ENCODE measurements at places on chromosomes 2 and 18.
A peak's percentile ranks its signal among the peaks of the same experiment; 100 is the strongest.

- DNase-seq, result peak; percentile 70
Observed at GRCh38 chr2:184041077-184041476, 557.3 kb upstream of the ZNF804A start.

GRCh38 chr2:206084439-206084869 is 1.5 kb downstream of the INO80D start:
- no peak for DNase-seq

GRCh38 chr2:189291460-189291859 is 111.9 kb upstream of the COL5A2 start:
- no peak for DNase-seq

DNA sequence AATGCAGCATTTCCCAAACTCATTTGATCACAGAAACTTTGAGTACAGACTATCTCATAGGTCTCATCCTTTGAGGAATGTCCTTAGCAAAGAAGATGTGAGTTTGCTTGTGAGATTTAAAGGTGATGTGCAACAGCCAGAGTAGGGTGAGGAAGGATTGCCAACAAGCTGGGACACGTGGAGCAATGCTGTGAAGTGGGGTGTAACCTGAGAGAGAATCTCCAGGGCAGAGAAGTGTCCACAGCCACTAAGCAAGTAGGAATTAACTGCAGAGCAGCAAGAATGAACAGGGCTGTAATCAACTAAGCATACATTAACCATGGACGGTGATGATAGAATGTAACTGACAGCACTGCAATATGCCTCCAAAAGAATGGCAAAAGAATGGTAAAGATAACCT is 469.9 kb upstream of the NRP2 start:
- DNase-seq, result no peak

DNA sequence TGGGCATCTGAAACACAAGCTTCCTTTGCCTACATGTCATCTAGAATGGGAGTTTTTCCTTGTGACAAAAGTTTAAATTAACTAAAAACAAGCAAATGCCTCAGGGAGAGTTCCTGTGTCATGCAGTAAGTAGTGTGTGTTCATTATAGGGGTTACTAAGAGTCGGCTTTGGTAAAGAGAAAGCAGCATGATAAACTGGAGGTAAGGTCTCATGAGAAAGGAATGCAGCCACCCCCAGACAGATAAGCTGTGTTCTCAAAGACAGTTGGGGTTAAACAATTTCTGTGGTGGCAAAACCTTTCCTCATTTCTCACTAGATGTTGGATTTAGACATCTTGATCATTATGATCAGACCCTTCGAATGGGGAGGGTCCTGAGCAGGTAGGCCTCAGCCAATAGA is 129.7 kb downstream of the MAP4K4 start:
- peak; percentile 83 for DNase-seq

GRCh38 chr2:1748176-1748740 is 3.9 kb upstream of the PXDN start:
- no peak for DNase-seq

- DNase-seq, result no peak
Observed at GRCh38 chr2:58800881-58801280, 559.8 kb upstream of the FANCL start.

- no peak for DNase-seq
Observed at GRCh38 chr2:10810202-10811161, 2.1 kb downstream of the PDIA6 start.

- no peak for DNase-seq
Observed at GRCh38 chr2:217108086-217108485, 248.2 kb upstream of the TNP1 start.

DNA sequence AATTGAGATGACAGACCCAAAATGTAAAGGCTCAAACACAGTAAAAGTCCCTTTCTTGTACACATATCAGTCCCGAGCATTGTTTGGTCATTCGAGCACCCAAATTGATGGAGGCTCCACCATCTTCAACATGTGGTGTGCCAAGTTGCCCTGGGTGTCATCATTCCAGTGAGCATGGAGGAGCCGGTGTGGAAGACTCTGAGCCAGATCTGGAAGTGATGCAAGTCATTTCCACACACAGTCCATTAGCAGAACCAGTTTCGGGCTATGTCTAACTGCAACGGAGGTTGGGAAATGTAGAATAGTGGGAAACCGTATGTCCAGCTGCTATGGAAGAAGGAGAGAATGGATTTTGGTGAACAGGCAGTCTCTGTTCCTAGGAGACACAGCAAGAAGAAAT is 40.9 kb upstream of the BZW1 start:
- DNase-seq, result no peak

DNA sequence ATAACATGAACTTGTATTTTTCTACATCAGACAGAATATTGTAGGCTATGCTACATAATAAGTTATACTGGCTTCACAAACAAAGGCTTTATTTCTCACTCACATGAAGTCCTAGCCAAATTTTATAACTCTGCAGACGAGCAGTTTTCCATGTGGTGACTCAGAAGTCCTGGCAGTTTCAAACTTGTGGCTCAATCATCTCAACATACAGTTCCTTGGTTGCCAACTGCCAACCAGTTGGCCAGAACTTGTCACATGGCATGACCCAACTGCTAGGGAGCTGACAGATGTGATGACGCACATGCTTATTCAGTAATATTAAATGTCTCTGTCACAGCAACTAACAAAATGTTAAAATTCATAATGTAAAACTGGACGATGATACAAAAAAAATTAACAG is 63.8 kb upstream of the ZC3H15 start:
- DNase-seq, result peak; percentile 36

DNA sequence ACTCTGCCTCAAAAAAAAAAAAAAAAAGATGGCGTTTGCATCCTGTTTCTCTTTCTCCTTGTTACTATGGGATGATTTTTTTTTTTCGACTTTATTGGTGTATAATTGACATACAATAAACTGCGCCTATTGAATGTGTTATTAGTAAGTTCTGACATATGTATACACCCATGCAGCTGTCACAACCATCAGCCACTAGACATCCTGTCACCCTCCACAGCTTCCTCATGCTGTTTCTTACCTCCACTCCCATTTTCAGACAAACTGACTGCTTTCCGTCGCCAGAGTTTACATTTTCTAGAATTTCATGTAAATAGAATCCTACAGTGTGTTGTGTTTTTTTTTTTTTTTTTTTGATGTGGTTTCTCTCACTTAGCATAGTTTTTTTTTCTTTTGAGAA is 27.9 kb downstream of the RRM2 start:
- DNase-seq, result no peak

DNA sequence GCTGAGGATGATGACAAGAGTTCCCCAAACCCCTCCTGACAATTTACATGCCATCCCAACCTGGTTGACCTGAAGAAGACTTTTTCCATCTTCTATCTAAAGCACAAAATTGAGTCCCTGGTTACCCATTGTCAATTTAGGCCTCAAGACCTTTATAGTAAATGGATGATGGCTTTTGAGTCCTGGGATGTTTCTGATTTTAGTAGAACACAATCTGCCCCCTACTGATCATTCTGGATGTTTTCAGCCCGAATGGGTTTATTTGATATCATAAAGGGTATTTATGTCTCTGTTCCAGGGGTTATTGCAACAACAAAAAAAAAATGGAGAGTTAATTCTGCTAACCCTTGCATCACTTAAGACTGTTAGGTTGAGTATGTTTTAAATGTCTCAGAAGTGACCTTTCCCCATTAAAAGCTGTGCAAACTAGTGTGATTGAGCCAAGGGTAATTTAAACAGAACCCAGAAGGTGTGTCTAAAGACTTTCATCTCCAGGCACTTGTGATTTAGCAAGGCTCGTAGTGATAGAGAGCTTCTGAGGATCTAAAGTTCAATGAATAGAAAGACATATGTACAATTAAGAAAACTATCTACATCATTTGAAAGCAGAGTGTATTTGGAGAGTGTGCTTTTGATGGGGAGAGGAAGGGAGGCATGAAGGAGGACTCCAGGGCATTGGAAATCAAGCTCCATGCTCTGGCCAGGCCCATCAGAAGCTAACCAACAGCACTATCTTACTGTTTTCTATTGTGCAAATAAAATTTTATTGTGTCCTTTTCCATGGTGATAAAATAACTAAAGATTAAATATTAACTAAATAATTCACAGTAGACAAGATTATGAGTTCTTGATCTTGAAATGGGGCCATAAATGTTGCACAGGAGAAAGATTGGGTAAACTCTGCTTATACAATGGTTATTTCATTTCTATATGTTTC is 96.6 kb upstream of the NOSTRIN start:
- DNase-seq, result no peak

DNA sequence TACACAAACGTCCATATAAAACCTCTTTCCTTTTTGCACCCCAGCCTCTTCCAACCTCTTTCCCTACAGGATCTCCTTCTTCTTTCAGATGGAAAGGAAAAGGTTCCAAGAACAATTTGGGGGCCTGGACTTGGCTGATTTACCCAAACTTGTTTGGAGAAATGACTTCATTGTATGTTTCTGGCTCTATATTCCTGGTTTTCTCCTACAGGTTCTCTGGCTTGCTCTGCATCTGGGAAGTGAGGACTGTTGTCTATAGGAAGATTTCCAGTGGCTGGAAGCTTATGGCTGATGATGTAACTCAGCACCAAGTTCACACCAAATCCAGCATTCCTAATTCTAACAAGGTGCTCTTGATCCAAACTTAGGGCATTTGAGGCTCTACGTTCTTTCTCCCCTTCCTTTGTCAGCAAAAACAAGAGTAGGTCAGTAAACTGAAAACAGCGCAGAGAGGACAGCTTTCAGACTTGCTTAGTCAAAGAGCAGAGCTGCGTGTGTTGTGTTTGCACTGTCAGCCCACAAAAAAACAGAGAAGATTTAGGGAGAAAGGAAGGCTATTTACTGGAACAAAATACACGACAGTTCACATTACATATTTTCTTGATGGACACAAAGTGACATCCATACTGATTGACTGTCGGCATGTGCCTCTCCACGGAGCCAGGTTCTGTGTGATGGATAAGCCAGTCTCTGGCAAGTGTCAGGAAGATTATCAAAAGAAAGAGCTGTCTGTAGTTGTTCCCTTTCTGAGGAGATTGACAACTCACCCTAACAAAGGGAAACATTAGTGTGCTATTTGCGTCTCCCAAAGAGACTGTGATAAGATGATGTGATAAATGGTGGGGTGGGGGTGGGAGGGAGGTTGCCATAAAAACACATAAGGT is 39.7 kb downstream of the CDCA7 start:
- no peak for DNase-seq

DNA sequence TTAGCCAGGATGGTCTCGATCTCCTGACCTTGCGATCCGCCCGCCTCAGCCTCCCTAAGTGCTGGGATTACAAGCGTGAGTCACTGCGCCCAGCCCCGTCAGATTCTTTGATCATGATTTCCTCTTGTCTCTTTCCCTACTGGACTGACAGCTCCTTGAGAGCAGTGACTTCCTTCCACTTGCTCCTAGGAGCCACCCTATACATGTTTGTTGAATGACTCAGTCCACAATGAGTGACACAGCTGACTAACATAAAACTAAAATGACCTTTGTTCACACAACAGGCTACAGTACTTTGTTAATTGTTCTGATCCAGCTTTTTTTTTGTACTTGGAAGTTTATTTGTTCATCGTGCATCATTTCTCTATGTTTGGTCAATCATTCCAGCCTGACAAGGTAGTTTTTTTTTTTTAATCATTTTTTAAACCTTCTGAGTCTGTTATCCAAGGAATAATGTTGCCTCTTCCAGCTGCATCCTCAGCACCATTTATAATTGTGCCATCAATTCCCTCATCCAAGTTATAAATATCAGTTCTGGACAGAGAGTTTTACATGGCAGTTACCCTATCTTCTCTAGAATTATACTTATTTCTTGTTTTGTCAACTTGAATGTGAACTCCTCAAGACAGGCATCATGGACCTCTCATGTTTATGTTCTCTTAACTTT is 42.9 kb upstream of the TUBA3E start:
- peak; percentile 40 for DNase-seq

- no peak for DNase-seq
Observed at GRCh38 chr2:38180754-38181153, 104.8 kb upstream of the CYP1B1 start.

DNA sequence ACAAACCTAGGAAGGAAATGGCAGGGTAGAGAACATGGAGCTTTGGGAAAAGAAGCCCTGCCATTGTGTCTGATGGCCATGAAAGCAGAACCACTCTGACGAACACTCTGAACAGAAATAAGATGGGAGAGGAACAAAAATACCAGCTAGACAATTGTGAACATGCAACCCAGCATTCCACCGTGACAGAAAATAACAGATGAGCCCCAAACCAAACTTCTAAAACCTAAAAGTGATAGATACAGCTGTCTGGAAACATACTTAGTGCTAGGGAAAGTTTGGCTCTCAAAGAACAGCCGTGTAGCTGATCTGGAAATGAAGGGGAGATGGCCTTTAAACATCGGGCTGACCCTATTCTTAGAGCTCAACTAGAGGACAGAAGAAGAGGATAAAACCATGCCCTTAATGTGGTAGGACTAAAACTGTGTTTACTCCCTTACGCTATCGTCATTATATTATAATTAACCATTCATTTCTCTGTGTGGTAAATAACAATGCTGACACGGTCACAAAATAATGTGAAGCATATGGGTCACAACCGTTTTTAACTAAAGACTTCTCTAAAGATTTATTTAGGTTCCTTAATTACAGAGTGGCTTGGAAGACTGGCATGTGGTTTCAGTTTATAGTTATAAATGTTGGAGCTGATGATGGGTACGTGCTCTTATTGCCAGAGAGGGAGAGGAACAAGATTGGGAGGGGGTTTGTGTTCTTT is 80.6 kb downstream of the MYO1B start:
- no peak for DNase-seq

DNA sequence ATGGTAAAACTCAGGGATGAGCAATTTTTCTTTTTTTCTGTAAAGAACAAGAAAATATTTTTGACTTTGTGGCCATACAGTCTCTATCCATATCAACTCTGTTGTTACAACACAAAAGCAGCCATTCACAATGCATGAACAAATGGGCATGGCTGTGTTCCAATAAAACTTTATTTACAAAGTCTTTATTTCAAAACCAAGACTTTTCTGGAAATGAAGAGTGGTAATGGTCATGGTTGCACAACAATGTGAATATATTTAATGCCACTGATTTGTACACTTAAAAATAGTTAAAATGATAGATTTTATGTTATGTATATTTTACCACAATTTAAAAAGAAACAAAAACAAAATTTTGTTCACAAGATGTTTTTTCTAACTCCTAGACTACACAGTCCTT is 1.6 kb upstream of the DSG3 start:
- no peak for DNase-seq

GRCh38 chr2:221924576-221924975 is 352.5 kb upstream of the EPHA4 start:
- DNase-seq, result no peak

DNA sequence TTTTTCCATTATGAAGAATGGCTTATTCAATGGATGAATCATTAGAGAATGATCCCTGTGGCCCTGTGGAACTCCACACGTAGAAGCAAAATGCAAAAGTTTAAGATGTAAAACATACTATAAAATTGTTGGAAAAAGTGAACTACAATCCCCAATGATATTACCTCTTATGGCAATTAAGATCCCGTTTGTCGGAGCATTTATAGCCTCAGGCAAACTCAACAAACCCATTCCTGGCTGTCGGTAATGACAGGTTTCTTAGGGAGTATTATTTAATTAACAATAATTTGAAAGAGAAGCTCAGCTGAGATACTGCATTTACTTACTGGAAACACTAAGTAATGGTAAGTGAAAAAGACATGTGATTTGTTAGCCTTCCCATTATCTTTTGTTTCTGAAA is 138.3 kb downstream of the CDH20 start:
- no peak for DNase-seq

Measured in retinal pigment epithelial cell (primary cell).